ENCODE measurements at places on chromosomes 7 and 10.

DNA sequence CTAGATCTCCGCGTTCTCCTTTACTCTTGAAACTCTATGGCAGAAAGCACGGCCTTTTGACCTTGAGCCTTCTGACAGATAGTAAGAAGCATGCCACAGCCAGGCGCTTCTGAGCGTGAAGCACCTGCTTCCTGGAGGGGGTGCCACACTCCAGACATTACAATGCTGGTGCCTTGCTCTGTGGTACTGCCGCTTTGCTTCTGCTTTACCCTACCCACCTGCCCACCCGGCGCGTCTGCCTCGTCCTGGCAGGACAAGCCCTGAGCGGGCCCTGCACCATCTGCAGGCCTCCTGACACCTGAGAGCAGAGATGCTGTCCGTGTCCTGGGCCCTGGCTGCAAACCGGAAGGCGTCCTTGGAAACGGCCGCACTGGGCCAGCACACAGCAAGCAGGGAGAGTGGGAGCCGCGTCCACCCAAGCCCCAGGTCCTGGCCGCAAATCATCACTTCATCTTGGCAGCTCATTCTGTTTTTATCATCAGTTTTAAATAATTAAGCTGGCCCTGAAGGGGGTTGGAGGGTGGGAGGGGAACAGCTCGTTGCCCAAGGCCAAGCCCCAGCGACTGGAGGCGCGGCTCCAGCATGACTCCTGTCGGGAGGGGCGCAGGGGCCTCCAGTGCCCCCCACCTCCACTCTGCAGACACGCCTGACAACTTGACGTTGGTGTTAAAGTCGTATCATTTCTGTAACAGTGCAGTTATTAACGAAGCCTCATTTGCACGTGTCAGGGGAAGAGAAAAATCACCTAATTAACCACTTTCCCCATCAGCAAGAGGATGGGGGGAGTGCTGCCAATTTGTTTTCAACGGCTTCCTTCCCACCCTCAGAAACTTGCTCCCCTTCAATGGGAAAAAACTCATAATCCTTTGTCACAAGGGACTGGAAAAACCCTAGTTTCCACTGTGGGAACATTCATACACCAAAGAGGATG, 132.2 kb downstream of the MAD1L1 start:
- no peak for DNase-seq

- DNase-seq, result no peak
These were observed 118.3 kb upstream of the KMT2E start for GRCh38 chr7:104895522-104896236.

GRCh38 chr7:44415510-44415909, 74.9 kb downstream of the NUDCD3 start:
- DNase-seq, result no peak

DNA sequence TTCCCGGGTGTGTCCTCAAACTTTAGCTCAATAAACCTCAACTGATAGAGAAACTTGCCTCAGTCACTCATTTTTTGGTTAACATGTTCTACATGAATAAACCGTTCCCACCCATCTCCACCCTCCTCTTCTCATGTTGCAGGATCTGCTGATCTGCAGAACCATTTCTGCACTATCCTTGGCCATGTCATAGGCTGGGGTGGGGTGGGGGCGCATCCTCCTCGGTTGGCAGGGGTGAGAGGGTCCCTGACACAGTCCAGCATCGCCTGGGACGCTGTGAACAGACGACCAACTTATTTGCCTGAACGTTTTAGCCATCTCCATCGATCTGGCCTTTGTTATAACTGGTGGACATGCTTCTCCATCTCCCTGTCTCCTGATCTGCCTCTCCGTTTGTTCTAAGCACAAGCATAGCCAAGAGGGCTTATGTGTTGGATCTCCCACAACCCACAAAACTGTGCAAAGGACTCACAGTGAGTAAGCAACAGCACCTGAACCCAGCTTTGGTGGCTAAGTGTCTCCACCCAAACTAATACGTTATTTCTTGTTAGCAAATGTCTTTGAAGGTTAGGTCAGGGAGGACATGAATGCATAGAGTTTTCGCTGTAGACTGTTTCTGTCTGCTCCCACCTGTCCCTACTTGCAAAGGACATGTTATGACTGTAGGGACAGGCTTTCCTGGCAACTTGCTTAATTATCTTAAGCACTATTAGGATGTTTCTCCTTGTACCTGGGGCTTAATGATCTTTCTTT, 51.7 kb downstream of the PRKCQ start:
- DNase-seq, result no peak

DNA sequence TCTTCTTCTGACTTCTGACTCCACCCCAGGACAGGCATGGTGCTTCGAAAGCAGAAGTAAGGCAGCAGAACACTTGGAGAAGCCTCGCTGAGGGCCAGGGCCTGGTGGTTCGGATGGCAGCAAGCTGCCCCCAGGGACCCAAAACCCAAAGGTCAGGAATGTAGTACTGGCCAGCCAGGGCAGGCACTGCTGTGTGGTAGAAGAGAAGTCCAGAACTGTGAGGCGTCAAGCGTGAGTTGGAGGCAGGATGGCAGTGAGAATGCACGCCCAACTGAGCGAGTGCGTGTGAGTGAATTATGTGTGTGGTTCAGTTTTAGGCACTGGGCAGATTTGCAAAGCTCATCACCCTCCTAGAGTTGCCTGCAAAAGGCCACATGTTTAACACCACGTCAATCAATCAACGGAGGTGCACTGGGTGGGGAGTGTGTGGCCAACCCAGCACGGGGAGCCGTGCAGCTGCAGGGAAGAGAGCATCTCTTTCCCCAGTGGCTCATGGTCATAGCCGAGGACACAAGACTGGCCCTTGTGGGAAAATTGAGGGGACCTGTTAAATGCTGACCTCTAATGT, 144.3 kb downstream of the KCNMA1 start:
- no peak for DNase-seq

- DNase-seq, result no peak
These were observed 16.3 kb downstream of the PI4K2A start for GRCh38 chr10:97656777-97657176.

Measured in activated naive CD4-positive, alpha-beta T cell treated with Interleukin-2 at 50 U/mL for 16 hours (primary cell).